ENCODE measurements at places on chromosomes 16 and 17.

DNA sequence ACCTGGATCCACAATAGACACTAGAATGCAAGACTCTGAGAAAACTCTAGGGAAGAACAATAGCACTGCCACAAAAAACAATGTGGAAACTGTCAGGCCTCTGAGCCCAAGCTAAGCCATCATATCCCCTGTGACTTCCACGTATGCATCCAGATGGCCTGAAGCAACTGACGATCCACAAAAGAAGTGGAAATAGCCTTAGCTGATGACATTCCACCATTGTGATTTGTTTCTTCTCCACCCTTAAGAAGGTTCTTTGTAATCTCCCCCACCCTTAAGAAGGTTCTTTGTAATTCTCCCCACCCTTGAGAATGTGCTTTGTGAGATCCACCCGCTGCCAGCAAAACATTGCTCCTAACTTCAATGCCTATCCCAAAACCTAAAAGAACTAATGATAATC lies 39.2 kb upstream of the TNRC6C start:
- DNase-seq = no peak

GRCh38 chr16:79926451-79927205 lies 326.1 kb upstream of the MAF start:
- DNase-seq = no peak

GRCh38 chr17:76561799-76562268 lies 22.0 kb downstream of the PRCD start:
- no peak for DNase-seq

DNA sequence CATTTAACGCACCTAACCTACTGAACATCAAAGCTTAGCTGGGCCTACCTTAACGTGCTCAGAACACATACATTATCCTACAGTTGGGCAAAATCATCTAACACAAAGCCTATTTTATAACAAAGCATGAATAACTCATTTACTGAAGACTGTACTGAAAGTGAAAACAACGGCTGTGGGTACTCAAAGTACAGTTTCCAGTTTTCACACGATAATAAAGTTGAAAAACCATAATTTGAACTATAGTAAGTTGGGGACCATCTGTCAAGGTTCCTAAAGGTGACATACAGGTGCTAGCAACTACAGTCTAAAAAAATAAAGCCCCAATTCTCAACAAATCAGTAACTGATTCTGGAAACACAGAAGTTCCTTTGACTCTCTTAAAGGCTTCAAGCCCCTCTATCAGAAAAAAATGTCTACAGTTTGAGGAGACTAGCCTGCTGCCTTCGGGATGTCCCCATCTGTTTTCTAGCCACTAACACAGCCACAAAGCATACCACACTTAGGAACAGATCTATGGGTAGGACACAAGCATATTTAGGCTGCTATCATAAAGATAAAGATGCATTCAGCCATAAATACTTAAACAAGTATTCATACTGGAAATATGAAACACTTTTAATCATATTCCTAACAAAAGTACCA lies 71.3 kb downstream of the KANSL1 start:
- DNase-seq = no peak

DNA sequence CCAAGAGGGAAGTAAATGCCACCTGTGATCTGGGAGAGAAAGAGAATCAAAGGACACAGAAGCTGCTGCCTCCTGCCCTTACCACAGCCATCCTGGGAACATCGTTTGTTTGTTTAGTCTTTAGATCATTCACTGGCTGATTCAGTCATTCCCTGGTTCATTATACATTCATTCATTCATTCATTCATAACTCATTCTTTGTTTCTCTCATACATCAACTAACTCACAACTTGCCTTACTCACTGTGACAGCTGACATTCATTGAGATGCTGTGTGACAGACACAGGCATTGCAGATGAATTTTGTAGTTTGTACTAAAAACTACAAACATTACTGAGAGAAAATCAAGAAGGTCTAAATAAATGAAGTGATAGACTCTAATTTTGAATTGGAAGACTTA lies 291.0 kb upstream of the TNRC6C start:
- DNase-seq = no peak

- DNase-seq = no peak
Measured at GRCh38 chr16:25219070-25219737, 2.5 kb downstream of the AQP8 start.

- no peak for DNase-seq
Measured at GRCh38 chr17:58318627-58319172, 9.9 kb downstream of the TSPOAP1 start.

DNA sequence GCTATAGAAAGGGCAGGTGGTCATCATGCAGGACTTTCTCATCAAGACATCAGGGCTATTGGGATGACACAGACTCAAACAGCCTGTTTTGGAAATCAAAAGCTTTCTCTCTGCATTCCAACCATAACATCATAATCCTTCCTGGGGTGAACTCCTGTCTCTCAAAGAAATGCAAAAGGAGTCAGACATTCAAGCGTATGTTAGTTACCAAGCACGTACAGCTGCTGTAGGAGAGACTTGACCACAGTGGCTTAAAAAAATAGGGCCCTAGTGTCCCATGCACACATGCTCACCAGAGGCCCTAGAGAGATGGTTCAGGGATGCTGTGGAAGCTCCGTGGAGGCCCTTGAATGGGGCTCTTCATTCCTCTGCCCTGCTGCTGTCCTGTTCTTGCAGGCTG lies 24.6 kb upstream of the FOXF1 start:
- no peak for DNase-seq

DNA sequence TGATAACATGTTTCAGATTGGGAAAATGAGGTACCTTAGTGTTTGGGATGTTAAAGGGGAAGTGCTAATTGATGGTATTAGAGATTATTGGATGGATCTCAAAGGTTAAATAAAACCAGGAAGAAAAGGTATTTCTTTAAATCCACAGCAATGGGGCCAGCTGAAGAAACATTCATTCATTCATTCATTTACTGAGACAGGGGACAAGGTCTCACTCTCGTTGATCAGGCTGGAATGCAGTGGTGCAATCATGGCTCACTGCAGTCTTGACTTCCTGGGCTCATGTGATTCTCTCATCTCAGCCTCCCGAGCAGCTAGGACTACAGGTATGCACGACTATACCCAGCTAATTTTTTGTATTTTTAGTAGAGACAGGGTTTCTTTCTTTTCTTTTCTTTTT lies 19.8 kb downstream of the EARS2 start:
- no peak for DNase-seq

- no peak for DNase-seq
Measured at GRCh38 chr16:90008708-90009145, 10.5 kb downstream of the DBNDD1 start.

DNA sequence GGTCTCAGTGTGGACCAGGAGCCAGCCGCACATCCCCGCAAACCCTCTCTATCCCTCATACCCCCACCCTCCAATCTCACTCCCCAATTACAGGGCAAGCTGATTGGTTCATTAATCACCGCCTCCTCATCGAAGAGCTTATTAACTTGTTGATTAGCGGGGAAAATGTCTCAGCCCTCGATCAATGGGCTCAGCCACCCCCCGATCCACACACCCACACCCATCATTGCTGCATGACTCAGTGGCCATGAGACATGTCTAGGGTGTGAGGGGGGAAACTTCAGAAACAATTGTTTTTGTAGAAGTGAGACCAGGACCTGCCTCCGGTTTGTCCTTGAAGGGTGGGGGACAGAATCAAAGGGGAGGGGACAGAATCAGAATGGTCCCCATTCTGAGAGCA lies 2.5 kb upstream of the PYY start:
- no peak for DNase-seq

- no peak for DNase-seq
Measured at GRCh38 chr16:73750639-73751038, 546.0 kb upstream of the PSMD7 start.

- DNase-seq = no peak
Measured at GRCh38 chr16:50469744-50470321, 78.4 kb upstream of the NKD1 start.

GRCh38 chr16:3971261-3971660 lies 90.7 kb upstream of the CREBBP start:
- no peak for DNase-seq

GRCh38 chr17:8806253-8806925 lies 7.2 kb upstream of the MFSD6L start:
- no peak for DNase-seq

- no peak for DNase-seq
Measured at GRCh38 chr16:87713451-87714229, 52.1 kb downstream of the KLHDC4 start.

DNA sequence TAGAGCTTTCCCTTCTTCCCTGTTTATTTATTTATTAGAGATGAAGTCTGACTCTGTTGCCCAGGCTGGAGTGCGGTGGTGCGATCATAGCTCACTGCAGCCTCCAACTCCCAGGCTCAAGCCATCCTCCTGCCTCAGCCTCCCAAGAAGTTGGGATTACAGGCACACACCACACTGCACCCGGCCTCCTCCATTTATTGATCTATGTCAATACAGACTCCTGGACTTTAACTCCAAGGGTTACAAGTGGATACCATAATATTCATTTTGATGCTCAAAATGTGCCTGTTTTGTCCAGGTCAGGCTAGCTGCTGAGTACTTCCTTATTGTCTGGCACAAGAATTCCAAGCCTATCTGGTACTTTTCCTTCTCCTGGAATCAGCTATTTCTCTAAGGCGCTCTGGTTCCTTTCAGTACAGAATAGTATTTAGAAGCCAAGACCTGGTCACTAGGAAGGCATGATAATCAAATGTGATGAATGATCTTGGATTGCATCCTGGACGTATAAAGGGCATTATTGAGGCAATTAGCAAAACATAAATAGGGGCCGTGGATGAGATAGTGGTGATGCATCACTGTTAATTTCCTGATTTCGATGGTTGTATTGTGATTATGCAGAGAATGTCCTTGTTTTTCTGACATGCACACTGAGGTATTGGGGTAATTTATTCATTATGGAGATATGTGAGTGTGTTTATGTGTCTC lies 21.7 kb downstream of the IL4R start:
- no peak for DNase-seq

- DNase-seq = no peak
Measured at GRCh38 chr17:17937201-17937853, 34.9 kb downstream of the TOM1L2 start.

GRCh38 chr17:43909537-43910231 lies 2.3 kb upstream of the MPP2 start:
- no peak for DNase-seq

- no peak for DNase-seq
Measured at GRCh38 chr16:11666103-11667055, 1.9 kb upstream of the SNN start.

DNA sequence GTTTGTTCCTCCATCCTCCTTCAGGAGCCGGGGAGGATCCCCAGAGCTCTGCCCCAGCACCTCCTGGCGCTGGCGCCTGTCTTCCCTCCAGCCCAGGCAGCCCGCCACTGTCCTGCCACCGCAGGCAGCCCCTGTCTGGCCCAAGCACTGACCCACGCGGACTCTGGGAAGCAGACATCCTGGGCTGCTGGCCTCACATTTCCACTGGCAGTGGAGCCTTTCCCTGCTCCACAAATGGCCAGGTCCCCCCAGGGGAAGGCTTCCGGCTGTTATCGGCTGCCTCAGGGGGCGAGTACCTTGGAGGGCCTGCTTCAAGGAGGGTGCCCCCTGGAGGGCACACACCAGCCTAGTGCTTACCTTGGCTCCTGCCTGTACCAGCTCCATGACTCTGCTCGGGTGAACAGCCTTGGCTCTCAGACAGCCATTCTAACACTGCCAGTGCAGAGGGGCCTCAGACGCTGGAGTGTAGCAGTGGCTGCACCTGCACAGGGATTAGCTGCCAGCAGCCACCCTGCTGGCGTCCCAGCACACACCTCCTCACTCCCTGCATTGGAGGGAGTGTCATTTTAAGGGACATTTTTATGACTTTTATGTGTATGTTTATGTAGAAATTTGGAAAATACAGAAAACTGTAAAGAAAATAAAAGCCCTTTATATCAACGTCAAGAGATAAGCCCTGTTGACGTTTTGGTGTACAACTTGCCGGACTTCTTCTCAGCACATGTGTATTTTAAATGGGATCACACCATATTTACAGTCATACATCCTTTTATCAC lies 21.0 kb downstream of the ACE start:
- no peak for DNase-seq

GRCh38 chr16:68737046-68737729 lies at the start of gene CDH1:
CDH1 (plus strand) TSS chr16:68737292; CDS start chr16:68737416, 124 bp downstream.
- peak; percentile 92 for DNase-seq

- no peak for DNase-seq
Measured at GRCh38 chr17:31856750-31857149, 2.3 kb downstream of the COPRS start.

- DNase-seq = no peak
Measured at GRCh38 chr16:75695708-75696107, 5.6 kb downstream of the DUXB start.

GRCh38 chr16:65767125-65767524 lies 599.4 kb upstream of the CDH5 start:
- no peak for DNase-seq

DNA sequence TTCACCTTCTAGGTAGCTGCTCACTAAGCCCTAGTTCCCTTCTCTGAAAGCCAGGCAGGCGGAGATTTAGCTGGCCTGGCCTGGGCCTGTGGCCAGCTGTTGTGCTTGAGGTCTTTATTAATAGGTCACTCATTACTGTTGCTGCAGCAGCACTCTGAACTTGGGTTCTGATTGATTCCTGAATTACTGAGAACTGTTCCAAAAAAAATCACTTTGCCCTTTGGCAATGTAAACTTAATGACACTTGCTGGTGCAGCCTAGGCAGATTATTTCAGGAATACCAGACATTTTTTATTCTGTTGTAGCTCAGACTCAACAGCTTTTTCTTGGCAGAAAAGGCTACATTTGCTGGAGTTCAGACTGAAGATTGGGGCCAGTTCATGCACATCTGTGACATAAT lies 2.7 kb downstream of the TOM1L1 start:
- DNase-seq = peak; percentile 53

DNA sequence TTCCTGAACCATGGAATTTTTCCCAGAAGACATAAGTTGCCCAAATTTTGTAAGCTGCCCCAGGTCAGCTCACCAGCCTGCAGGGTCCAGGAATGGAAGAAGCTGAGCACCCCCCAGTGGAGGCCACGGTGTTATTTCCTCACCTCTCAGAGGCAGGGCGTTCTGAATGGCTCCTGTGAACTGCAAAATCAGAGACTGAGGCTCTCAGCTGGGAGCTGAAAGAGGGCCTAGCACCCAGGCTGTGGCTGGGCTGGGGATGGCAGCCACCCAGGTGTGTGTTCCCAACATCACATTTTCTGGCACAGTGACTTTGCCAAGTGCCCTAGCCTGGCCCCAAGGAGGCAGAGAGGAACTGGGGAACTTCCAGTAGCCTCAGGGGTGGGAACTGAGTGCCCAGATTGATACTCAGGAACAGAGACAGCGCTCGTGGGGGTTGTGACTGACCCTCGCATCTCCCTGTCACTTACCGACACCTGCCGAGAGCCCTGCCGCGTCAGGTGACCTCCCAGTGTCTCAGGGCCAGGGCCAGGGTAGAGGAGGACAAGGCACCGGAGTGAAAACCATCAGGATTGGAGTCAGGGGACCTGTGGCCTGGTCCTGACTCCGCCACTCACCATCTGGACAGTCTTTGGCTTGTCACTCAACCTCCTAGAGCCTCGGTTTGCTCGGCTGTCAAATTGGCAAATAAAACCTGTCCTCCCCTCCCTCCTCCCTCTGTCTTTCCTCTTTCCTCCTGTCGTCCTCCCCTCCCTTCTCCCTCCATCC lies 11.3 kb downstream of the CACNG4 start:
- peak; percentile 62 for DNase-seq

- no peak for DNase-seq
Measured at GRCh38 chr17:79760197-79760906, 17.6 kb upstream of the CBX2 start.

- DNase-seq = no peak
Measured at GRCh38 chr17:15649861-15650421, 30.4 kb upstream of the FBXW10B start.

Data from HuH-7 (cell line).